ENCODE measurements at places on chromosomes 1 and 21. TPM values are rescaled to one million over a fixed set of nuclear protein-coding genes. Genes with fewer than 3 reads are reported as not detected.

Gene SYDE2
- 12.0 TPM for total RNA-seq

Gene TNFRSF8
- total RNA-seq = not detected

Gene SLAMF7
- total RNA-seq = not detected

Gene PRAMEF25
- not detected for total RNA-seq

DNA sequence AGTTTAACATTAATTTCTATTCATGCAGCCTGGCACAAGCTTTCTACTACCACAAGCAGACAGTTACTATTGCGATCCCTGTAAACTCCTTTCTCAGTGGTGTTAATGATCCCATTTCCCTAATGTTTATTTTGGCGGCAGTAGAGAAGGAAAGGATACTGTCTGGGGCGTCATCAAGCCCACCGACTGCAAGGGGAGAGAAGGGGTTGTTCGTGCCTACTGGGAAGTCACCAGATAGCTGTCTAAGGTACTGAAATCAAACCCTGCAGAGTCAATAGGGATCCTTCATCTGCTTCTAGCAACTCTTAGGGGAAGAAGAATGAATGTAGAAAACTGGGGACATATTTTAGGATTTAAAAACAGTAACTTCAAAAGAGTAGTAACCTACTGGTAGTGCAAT lies 95.2 kb upstream of the ADAR start:
- no peak for DNase-seq

- no peak for DNase-seq
Observed at GRCh38 chr1:47791879-47792608, 205.1 kb downstream of the TRABD2B start.

- no peak for DNase-seq
Observed at GRCh38 chr1:206566999-206567398, 45.3 kb downstream of the EIF2D start.

GRCh38 chr1:44447051-44447810 lies 42.2 kb downstream of the RNF220 start:
- no peak for DNase-seq

DNA sequence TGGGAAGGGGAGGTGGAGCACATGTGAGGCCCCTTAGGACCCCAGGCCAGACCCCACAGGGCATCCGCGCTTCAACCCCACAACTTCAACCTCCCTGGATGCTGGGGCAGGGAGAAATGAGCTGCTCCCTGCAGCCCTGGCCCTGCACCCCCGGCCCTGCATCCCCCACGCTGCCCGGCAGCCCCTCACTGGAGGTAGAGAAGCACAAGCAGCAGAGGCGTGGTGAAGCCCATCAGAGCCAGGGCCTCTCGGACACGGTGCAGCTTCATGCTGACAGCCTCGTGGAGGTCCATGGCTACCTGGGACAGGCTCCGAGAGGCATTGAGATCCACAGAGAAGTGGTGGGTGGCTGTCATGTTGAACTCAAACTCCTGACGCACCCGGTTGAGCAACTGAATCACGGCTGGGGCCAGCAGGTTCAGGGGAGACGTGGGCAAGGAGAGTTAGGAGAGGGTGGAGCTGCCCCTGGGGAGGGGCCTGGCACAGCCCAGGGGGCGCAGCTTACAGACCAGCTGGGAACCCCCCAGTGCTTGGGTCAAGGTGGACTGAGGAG lies 3.3 kb downstream of the DCST2 start:
- DNase-seq = no peak

DNA sequence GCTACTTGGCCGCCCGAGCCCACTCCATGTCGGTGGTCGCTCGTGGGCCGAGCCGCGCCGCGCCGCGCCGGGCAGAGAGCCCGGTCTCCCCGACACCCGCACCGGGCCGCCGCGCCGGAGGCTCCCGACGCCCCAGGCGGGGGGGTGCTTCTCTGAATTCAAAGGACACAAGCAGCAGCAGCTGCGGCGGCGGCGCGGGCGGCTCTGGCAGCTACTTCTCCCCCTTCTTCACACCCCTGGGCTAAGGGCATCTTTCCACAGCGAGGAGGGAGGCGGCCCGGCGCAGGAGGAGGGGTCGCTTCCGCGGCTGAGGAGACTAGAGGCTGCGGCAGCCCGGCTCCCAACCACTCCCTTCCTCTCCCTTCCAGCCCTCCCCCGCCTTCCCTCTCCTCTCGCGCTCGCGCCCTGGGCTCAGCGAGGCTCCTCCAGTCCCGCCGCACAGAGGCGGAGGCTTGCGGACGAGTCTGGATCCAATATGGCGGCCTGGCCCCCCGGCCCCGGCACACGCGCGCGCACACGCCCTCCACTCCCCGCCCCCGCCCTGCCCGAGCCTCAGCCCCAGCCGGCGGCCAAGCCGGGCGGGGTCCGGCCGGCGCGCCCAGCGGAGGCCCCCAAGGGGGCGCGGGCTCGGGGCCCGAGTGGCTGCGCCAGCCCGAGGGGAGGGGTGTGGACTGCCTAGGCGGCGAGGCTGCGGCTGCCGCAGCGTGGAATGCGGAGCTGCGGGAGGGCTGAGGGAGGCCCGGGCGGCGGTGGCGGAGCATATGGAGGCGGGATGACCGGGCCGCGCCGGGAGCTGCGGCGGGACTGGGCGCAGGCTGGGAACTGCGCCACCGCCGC lies at the start of gene CDC42BPA:
Gene CDC42BPA, minus strand, starts transcription at position 477 of the 837 bp plus-strand sequence. CDS start 1,310 bp downstream, outside the sequence.
- peak; percentile 79 for DNase-seq

DNA sequence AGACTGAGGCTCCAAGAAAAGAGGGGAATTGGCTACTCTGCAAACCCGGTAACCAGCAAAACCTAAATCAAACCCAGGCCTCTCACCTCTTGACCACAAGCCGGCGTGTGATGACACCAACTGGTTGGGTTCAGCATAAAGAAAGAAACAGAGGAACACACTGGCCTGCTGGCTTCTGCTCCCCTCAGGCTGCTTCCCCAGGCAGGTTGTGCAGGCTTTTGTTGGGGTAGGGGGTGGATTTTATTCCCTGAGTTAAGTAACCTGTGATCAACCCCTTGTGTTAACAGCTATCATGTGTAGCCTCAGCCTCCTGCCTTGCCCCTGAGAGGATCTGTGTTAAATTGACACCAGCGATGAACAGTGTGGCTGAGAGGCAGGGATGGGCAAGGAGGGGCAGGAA lies 111.6 kb upstream of the ZBTB40 start:
- DNase-seq = no peak

DNA sequence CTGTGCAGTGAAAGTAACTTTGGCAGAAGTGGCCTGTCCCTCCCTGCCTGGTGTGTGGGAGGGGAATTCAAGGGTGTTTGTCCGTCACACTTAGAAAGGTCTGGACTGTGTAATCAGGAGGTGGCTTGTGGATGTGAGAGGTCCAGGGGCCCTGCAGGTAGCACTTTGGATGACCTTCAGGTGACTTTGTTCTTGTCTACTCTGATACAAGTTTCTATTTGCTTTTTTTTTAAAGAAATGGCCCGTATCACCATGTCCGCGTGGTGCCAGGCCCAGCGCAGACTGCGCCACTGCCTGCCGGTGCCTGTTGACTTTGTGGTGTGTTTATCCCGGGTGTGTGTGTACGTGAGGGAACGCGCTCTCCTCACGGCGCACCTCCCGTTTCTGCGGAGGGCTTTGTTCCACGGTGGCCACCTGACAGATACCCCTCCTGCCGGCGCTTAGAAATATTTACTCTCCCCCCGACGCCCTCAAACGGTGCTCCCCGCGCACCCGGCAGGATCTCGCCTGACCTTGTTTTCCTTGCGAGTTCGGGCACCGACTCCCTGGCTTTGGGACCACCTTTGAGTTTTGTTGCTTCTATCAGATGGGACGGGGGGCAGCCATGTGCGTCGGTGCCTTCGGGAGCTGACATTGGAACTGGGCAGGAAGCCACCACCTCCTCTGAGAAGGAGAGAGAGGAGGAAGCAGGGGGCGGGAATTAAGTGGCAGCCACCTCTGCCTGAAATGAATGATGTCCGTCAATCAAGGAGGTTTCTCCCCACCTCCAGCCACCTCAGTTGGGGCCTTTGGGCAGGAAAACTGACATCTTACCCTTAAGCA lies 119.4 kb downstream of the PRDM16 start:
- no peak for DNase-seq

GRCh38 chr1:229862017-229862774 lies 204.8 kb upstream of the GALNT2 start:
- no peak for DNase-seq

- no peak for DNase-seq
Observed at GRCh38 chr1:159201642-159202041, 3.0 kb upstream of the ACKR1 start.

DNA sequence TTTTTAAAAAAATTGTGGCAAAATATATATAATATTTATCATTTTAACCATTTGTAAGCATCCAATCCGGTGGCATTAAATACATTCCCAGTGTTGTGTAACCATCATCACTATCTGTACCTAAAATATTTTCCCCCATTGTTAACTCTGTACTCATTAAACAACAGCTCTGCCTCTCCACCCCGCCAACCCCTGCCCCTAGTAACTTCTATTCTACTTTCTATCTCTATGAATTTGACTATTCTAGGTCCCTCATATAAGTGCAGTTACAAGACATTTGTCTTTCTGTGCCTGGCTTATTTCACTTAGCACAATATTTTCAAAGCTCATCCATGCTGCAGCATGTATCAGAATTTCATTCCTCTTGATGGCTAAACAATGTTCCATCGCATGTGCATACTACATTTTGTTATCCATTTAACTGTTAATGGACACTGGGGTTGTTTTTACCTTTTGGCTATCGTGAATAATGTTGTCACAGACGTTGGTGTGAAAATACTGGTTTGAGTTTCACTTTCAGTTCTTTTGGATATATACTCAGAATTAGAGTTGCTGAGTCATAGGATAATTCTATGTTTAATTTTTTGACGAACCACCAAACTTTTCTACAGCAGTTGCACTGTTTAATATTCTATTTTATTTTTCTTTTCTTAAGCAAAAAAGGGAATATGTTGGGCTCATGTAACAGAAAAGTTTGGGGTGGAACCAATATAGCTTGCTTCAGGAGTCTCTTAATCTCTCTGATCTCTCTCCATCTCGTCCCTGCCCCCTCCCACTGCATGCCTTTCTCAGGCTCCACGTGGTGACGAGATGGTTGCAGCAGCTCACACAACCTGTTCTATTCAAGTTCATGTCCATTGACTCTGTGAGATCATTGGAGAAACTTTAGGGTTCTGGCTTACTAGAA lies 25.2 kb upstream of the RCAN1 start:
- DNase-seq = no peak
